GM23338 (cell line): ENCODE measurements at places on chromosomes 12 and 14.
A peak's percentile ranks its signal among the peaks of the same experiment; 100 is the strongest.

- no peak for DNase-seq
These were observed 12.9 kb downstream of the GNG2 start for GRCh38 chr14:51873221-51873893.

DNA sequence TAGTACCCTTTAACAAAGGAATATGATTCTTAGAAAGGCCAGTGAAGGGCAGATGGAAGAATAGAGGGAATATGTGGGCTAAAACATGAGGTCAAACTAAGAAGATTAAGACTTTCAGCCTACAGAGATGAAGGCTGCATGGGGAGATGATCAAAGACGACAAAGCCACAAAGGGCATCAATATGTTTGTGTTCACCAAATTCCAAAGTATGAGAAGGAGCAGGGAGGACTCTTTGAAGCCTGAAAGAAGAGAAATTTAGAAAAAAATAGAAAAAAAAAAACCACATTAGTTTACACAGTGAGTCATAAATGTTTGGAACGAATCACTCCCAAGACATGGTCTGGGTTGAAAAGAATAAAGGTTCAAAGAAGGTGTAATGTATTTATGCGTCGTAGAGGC lies 131.8 kb downstream of the NEDD1 start:
- DNase-seq = no peak

GRCh38 chr12:33047666-33048065 lies 151.1 kb upstream of the PKP2 start:
- DNase-seq = no peak

GRCh38 chr14:76584271-76584702 lies 177.0 kb upstream of the VASH1 start:
- DNase-seq = no peak

GRCh38 chr12:47164724-47165439 lies 85.1 kb upstream of the AMIGO2 start:
- DNase-seq = no peak

- DNase-seq = no peak
These were observed 42.8 kb upstream of the CPM start for GRCh38 chr12:68975811-68976210.

GRCh38 chr12:32843528-32844095 lies 53.0 kb downstream of the PKP2 start:
- DNase-seq = peak; percentile 44

GRCh38 chr12:114611145-114612018 lies 72.6 kb downstream of the TBX3 start:
- DNase-seq = no peak

- no peak for DNase-seq
These were observed 72.5 kb downstream of the ITPK1 start for GRCh38 chr14:93042968-93043940.

- no peak for DNase-seq
These were observed 23.5 kb upstream of the NOVA1 start for GRCh38 chr14:26621364-26621763.

GRCh38 chr12:4553943-4554342 lies 8.1 kb upstream of the DYRK4 start:
- DNase-seq = no peak

DNA sequence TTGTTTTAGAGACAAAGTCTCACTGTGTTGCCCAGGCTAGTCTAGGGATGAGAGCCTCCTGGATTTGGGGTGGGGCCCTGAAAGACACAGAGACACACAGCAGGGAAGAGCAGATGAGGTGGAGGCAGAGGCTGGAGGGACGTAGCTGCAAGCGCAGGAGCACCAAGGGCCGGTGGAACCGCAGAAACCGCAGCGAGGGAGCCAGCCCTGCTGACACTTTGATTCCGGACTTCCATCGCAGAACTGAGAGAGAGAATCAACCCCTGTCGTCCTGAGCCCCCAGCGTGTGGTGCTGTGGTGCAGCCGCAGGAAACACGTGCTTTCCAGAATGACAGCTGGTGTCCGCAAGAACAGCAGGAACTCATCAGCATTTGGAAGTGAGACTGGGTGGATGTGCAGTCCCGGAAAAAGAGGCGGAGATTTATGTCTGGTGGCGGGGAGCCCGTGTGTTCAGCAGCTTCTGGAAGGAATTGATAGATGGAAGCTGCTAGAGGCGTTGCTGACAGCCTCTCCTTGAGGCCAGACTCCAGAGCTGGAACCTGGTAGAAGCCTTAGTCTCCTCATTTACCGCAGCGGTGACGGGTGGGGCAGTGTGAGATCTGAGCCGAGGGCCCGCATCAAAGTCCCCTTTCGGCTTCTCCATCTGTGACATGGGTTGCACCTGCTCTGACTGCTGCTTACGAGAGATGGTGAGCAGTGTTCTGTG lies 21.9 kb upstream of the KLC1 start:
- peak; percentile 65 for DNase-seq

DNA sequence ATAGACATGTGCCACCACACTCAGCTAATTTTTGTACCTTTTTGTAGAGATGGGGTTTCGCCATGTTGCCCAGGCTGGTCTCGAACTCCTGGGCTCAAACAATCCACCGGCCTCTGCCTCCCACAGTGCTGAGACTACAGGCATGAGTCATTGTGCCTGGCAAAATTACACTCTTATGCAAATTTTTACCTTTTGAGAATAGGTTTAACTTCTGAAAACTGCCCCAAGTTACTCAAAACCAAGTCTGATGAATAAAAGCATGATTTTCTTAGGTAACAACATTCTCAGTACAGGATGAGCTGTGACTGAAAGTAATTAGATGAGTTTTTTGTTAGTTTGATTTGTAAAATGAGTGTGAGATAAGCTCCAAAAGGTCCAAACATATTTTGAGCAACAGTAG lies 166.0 kb downstream of the RPS29 start:
- no peak for DNase-seq

- no peak for DNase-seq
These were observed 24.3 kb downstream of the EMP1 start for GRCh38 chr12:13220838-13221237.

DNA sequence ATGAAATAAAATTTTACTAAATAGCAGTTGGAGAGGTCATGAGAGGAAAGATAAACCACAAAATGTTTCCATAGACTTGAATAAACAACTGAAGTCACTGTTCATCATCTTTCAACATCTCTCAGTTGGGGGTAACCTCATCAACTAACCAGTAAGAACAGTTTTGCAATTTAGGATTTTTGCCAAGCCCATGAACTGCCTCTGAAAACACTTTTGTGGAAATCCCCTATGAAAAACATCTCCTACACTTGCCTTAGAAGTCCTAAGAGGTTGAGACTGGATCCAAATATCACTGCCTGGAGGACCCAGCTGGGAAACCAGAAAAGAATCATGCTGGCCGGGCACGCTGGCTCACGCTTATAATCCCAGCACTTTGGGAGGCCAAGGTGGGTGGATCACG lies 273.1 kb downstream of the C12orf50 start:
- no peak for DNase-seq

DNA sequence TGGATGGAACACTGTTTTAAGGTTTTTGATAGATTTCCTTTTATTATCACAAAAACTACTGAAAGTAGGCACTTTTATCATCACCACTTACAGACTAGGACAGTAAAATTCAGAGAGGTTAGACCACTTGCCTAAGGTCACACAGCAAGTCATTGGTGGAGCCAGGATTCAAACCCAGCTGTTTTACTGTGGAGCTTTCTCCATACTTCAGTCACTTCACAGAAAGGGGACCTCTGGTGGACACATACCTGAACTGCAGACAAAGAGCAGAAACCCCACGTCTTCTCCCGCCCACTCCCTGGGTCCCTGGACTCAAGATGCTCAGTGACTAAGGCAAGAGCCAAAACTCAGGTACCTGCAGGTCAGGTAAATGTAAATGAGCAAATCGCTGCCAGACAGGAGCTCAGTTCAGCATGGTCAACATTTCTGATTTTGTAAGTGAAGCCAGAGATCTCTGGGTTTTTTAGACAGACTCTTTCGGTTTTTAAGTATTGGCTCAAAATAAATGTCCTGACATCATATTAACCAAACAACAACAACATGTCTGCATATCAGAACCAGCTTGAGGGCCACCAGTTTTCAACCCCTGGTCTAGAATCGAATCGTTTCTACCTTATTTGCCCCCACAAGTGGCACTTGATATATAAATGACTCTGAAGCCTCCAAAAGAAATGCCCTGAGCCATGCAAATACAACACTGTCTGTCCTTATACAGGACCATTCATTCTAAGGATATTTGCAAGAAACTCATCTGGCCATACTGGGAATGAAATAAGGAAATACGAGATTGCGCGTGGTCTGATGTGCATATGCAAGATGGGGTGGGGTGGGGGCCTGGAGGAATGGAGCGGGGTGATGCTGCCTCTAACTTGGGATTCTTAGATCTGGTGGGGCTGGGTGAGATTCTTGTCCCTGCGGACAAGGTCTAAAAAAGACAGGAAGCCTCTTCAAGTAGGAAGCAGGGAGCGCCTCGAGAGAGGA lies 110.9 kb downstream of the KSR2 start:
- DNase-seq = peak; percentile 91

DNA sequence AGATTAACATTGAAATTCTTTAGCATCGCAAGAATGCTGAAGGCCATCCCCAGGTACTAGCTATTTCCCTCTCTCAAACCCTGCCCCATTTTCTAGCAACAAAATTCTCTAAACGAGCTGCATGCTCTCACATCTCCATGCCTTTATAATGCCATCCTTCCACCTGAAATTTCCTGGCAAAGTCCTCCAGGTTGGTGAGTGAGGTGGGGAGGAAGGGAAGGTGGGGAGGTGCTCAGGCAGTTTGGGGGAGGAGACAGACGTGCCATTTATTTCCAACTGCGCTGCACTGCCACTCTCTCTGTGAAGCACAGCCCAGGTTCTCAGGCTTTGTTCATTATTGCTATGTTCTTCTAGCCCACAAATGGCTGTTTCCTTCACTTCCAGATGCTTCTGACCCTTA lies 208.4 kb downstream of the PAWR start:
- DNase-seq = peak; percentile 51

DNA sequence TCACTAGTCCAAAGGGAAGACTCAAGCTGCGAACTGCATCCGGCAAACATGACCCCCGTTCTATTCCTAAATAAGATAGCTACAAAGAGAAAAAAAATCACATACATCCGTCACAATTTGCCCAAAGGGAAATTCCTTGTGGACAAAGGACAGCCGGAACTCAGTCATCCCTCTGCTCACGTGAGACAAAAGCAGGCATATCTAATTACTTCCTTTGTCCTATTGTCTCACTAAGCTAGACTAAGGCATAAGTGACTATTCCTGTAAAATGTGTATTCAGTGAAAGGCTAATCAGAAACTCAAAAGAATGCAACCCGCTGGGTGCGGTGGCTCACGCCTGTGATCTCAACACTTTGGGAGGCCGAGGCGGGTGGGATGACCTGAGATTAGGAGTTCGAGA lies 27.2 kb upstream of the NINJ2 start:
- peak; percentile 55 for DNase-seq

DNA sequence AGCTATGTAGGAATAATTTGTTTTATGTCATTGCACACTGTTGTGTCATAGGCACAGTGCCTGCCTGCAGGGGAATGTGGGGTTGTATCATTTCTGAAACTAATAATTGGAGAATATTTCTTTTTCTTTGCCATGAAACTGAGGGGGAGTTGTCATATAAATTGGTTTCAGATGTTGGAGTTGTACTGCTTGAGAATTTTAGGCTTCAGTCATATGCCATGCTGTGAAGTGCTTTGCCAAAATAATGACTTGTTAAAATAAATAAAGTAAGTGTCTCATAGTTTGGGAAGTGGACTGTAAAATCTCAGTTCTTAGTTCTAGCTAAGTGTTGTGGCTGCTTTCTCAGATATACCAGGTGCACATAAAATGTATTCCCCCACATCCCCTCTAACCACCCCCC lies 116.8 kb downstream of the DAAM1 start:
- DNase-seq = no peak

DNA sequence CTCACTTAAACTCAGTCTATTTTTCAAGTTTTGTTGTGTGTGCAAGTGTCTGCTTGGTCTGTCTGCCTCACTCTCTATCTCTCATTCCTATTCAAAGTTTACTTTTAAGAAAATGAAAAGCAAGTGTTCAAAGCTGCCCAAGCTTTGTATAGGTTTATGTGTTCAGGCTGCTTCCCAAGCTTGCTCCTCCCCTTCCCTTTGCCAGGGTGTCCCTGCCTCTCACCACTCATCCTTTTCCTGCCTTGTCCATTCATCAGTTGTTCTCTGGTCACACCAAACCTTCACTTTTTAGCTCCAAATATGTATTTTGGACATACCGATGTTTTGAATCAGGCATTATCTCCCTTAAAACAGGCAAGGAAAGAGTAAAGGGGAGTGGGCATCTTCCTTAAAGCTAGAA lies 41.3 kb downstream of the STK38L start:
- DNase-seq = no peak

DNA sequence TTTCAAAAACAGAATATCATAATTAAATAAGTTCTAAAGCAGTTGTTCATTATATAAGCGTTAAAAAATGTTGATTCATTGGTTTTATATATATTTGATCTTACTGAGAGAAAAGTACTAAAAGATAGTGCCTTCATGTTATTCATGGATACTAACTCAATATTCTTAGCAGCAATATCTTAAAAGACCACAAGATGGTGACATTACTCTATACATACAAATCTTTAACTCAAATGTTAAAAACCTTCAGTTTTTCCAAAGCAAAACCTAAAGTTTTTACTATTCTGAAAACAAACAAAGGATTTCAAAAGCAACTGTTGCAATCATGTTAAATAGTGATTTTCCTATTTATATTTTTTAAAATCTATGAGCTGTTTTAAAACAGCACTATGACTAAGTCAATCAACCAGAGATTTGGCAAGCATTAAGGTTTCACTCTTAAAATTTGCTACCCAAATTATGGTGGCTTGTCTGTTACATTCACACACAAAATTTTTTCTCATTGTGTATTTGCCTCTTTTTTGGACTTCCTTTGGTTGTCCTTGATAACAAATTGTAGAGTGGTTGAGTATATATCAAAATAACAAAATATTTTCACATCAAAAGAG lies 50.1 kb upstream of the RERGL start:
- DNase-seq = peak; percentile 63

GRCh38 chr14:37232907-37233481 lies 35.3 kb downstream of the MIPOL1 start:
- peak; percentile 71 for DNase-seq

DNA sequence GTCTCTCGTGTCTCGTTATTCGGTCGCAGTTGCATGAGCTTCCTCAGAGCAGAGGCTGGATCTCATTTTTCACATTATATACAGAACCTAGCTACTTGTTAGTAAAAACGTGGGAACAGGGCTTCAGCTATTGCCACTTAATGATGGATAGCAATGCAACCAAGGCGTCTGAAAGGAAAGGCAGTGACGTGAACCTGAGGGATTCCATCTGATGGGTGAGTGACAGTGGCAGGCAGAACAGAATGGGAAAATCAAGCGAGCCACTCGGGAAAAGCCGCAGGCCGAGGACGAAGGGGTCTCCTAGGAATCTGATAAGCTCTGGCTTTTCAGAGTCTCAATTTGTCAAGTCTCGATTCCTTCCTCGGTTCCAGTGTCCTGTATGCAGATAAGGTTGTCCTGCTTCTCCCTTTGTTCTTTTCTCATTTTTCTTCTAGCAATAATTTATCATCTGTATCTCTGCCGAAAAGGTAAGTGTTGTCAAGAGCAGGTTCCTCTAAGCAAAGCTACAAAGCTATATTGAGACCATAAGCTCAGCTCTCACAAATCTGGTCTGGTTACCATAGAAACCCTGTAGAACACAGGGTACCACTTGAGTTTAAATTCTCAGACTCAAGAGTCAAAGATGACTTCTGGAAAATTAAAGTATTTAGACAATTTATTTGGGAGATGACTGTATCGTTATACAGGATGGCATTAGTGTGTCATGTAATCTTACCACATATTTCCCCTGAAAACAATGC lies 416.6 kb downstream of the GLT1D1 start:
- DNase-seq = no peak
